GM13977 (cell line): ENCODE measurements at places on chromosomes 4 and X.

DNA sequence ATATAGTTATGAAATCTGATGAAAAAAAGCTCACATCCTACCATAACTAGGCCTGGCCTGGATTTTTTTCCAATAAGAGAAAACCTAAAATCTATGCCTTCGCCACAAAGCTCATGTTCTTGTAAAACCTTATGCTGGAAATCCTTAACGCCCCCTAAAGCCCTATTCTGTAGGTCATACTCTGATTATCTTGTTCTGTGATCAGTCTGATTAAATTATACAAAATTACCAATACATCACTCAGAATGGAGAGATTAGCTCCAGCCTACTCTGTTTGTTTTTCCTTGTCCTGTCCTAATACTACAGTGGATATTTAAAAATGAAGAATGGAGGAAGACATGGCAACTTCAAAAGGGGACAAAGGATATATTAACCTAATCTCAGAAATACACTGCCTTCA, 7.2 kb downstream of the ZNF827 start:
- no peak for DNase-seq

DNA sequence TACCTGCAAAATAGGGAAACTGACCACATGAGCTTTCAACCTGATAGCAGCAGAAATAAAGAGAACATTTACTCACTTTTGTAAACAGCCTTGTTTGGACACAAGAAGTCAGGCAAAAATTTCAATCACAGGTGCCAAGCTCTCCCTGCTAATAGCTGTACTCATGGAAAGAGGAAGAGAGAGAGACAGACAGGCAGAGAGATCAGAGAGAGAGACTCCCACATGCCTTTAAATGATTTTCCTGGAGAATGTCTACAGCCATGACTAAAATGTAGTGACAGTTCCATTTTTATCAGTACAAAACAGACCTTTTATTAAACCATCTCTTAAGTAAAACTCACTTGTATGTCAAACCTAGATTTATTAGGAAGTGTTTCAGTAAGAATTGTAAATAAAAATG, 752.9 kb downstream of the TRAM1L1 start:
- DNase-seq, result no peak

GRCh38 chrX:124348885-124349453, 2.6 kb downstream of the SH2D1A start:
- DNase-seq, result no peak

- no peak for DNase-seq
Observed at GRCh38 chrX:12936947-12937346, 30.5 kb downstream of the TLR8 start.

- DNase-seq, result peak; percentile 65
Observed at GRCh38 chrX:136147315-136147901, at the start of gene FHL1. Gene FHL1, plus strand, starts transcription at chrX:136147533.

- no peak for DNase-seq
Observed at GRCh38 chrX:10164879-10165278, 8.1 kb downstream of the CLCN4 start.

- DNase-seq, result no peak
Observed at GRCh38 chr4:159979953-159980352, 877.1 kb downstream of the RAPGEF2 start.
